ENCODE measurements at places on chromosomes 13 and 19. TPM values are rescaled to one million over a fixed set of nuclear protein-coding genes. Genes with fewer than 3 reads are reported as not detected.

GGN gene
- total RNA-seq, result 0.11 TPM

FAM124A gene
- total RNA-seq, result 0.36 TPM

SULT2A1 gene
- total RNA-seq, result not detected

PTGER1 gene
- total RNA-seq, result 0.23 TPM

SLC10A2 gene
- not detected for total RNA-seq

ZSCAN5C gene
- total RNA-seq, result not detected

SH2D3A gene
- total RNA-seq, result 20.8 TPM

PEX11G gene
- total RNA-seq, result 0.57 TPM

IFI30 gene
- total RNA-seq, result 61.5 TPM

CPB2 gene
- total RNA-seq, result not detected

GAPDHS gene
- not detected for total RNA-seq

Measured in T-helper 2 cell treated with Interferon-gamma antibody and Interleukin-4, amounts not matched to agents 100 ng/mL and 5 ng/mL, for 36 hours (primary cell).